ENCODE measurements at places on chromosomes 7 and 10. TPM values are rescaled to one million over a fixed set of nuclear protein-coding genes. Genes with fewer than 3 reads are reported as not detected.

GRCh38 chr10:110802090-110802489, 69.6 kb upstream of the PDCD4 start:
- DNase-seq: no peak

- DNase-seq: no peak
These were observed 1.1 kb upstream of the BAG3 start for GRCh38 chr10:119650062-119650461.

DNA sequence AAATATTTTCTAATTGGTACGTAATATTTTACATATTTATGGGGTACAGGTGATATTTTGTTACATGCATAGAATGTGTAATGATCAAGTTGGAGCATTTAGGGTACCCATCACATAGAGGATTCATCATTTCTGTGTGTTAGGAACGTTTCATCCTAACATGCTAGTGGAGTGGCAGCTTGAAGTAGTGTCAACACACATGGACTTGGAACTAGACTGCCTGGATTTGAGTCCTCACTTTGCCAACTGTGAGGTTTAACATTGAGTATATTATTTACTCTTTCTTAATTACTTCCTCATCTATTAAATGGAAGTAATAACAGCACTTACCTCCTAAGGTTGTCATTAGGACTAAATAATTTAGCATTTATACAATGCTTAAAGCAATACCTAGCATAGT, 241.9 kb downstream of the PLXDC2 start:
- no peak for DNase-seq

DNA sequence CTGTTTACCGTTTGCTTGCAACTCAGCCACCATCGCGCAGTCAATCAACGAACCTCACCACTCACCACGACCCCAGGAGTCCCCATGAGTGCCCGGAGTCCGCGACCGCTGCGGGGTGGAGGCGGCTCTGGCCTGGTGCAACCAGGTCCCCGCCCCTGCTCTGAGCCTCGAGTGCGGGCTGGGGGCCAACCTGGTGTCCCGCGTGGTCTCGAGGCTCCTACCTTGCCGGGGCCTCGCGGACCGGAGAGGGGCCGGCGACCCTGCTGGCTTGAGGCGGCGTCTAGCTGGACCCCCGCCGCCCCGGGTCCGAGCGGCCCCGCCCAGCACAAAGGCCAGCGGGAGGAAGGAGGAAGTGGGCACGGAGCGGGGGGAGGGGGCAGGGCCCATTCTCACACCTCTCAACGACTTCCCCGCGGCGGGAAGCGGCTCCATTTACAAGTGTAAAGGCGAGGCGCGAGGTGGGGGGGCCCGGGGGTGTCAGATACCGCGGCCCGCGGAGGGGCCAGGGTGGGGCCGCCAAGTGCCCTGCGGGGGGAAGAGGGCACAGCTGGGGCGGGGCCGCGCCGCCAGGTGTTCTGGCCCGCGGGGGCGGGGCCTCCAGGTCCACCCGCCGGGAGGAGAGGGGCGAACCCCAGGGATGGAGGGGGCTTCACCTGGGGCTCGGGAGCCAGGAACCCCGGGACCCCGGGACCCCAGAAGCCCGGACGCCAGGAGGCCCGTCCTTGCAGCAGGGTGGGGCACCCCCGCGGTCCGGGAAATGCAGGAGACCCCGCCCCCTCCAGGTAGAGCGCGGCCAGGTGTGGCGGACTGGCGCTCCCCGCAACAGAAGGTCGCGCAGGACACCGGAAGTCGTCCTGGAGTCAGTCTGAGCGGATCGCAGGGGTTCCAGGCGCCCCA, 8.6 kb downstream of the CTBP2 start:
- no peak for DNase-seq

DNA sequence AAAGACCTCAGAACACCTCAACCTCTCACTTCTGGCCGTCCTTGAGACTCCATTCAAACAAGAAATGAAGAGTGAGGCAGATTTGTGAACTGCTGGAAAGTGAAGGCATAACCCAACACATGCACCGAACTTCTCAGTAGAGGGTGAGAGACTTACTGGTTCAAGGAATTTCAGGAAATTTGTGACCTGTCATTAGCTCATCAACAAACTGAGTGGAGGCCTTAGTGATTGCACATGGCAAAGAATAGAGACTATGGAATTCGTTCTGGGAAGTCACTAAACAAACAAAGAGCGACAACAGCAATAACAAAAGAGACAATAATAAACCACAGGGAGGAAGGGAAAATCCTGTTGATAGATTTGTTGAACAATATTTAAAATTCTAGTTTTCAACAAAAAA, 125.0 kb upstream of the AKR1E2 start:
- DNase-seq: no peak

GRCh38 chr7:157925383-157925875, 588.6 kb downstream of the DNAJB6 start:
- no peak for DNase-seq

DNA sequence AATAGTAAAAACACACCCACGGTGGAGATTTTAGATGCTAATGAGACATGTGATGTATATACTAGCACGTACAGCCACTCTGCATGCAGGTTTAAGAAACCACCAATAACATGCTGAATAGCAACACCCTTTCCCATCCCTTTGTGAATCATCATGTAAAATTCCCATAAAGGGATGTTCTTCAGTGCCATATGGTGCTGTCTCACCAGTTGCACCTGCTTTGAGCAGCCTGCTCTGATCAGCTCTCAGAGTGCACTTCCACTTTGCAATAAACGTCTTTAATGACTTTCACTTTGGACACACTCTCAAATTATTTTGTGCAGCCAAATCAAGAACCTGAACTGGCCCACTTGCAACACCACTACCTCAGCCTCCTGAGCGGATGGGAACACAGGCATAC, 615.0 kb downstream of the ANKRD7 start:
- DNase-seq: no peak

Gene ORAI2
- total RNA-seq: 6.7 TPM

Gene C10orf105
- 0.42 TPM for total RNA-seq

Data from tibial nerve (tissue), 4 donors.